ENCODE measurements at places on chromosomes 5 and 9.

- H3K36me3 ChIP-seq: no peaks in the 10 kb centered on the region
- DNase-seq: no peak
- no peaks in the 10 kb centered on the region for H3K27me3 ChIP-seq
- H3K4me3 ChIP-seq: no peak overlapping the region
Measured at GRCh38 chr9:129713402-129713679, 39.5 kb downstream of the PTGES start.

DNA sequence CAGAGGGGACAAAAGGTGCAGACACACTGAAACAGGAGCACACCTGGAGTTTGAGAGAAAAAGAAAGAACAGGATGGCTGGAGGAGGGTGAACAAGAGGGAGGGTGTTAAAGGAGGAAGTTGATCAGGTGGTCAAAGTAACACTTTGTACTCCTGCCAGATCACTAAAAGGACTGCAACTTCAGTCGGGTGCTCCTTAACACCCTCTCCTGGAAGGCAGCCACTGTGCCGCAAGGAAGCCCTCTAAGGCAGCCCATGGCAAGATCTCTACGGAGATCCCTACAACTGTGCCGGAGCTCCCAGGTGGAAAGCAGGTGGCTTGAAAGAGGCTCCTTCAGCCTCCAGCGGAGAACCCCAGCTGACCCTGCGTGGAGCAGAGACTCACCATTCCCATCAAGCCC is 124.4 kb upstream of the MSX2 start:
- no peak overlapping the region for H3K4me3 ChIP-seq
- no peak for DNase-seq
- no peaks in the 10 kb centered on the region for H3K27me3 ChIP-seq
- no peak overlapping the region for H3K27ac ChIP-seq
- peaks cover 4% of the 10 kb centered on the region for H3K4me1 ChIP-seq

- no peak overlapping the region for H3K27ac ChIP-seq
- H3K4me1 ChIP-seq: no peaks in the 10 kb centered on the region
- H3K27me3 ChIP-seq: no peaks in the 10 kb centered on the region
Measured at GRCh38 chr5:38634568-38635369, 78.3 kb upstream of the LIFR start.

DNA sequence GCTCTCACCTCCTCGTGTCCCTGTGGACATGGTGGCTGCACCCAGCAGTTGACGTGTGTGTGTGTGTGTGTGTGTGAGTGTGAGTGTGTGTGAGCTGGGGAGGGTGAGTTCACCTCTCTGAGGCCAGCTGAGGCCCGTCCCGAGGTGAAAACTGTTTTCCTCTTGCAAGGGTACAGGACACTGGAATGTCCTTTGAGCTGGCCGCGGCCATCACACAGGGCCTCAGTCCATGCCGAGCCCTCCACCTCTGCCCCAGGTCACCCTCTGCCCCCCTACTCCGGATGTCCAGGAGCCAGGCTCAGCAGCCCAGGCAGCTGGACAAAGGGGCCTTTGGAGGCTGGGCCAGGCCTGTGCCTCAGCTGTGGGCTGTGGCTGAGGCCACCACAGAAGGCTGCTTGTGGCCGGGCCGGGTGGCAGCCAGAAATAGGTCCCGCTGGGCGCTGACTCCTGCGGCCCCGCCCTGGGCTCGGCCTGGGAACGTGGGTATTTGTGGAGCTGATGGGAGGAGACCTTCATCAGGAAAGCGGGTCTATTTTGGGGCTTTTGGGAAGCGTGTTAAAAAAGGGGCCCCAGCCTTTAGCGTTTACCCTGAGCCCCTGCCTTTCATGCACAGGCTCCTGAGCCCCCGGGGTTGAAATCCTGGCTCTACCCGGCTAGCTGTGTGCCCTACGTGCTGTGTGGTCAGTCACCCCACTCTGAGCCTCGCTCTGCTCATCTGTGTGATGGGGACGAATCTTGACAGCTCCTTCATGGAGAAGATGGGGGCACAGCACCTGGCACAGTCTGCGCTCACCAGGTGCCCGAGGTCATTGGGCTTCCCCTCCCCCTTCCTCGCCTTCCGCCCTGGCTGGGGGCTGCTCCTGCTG is 75.1 kb upstream of the IER5L start:
- H3K4me1 ChIP-seq: no peaks in the 10 kb centered on the region
- H3K4me3 ChIP-seq: no peak overlapping the region
- no peak overlapping the region for H3K27ac ChIP-seq
- DNase-seq: no peak
- no peaks in the 10 kb centered on the region for H3K27me3 ChIP-seq
- H3K36me3 ChIP-seq: no peaks in the 10 kb centered on the region

GRCh38 chr5:38931731-38932130 is 85.9 kb downstream of the OSMR start:
- H3K36me3 ChIP-seq: no peaks in the 10 kb centered on the region
- H3K4me1 ChIP-seq: no peaks in the 10 kb centered on the region

- H3K36me3 ChIP-seq: no peaks in the 10 kb centered on the region
- peak; percentile 28 for DNase-seq
- peak overlapping the region; percentile 31 for H3K27ac ChIP-seq
Measured at GRCh38 chr9:131410044-131410491, 16.2 kb downstream of the PRRC2B start.

DNA sequence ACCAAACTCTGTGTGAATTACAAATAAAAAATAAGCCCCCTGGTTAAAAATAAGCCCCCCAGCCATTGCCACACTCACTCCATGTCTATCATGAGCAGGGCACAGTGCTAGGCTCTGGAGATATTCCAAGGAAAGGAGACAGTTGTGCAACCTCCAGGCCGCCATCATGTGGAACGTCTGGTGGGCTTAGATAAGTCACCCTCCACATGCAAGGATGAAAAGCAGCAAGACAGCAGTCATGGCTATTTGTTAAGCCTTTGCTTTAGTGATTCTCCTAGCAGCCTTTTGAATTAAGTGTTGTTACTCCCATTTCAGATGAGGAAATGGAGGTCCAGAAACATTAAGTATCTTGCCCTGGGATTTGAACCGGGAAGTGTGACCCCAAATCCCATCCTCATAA is 94.8 kb downstream of the DCP2 start:
- H3K27ac ChIP-seq: no peak overlapping the region
- no peak overlapping the region for H3K4me3 ChIP-seq
- H3K4me1 ChIP-seq: no peaks in the 10 kb centered on the region
- no peaks in the 10 kb centered on the region for H3K27me3 ChIP-seq

DNA sequence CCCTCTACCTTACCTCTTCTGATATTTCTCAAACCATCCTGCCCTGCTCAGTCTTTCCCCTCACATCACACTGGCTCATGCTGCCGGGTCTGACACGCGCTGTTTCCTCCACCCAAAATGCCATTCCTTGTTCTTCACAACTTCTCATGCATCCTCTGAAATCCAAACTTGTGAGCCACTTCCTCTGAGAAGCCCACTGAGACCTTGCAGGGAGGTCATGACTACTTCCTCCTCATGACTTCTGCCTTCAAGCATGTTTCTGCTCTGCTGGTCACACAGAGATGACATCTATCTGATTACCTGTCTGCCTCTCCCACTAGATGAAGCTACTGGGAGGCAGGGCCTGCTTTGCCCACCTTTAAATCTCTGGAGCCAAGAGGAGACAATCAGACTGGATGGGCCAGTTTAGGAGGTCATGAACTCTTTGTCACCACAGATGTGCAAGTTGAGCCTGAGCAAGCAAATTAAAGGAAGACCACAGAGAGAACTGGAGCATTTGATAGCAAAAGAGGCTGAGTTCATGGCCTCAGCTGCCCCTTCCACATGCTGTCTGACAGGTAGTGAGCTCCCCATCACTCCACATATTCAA is 119.8 kb upstream of the TBC1D2 start:
- DNase-seq: no peak
- no peak overlapping the region for H3K27ac ChIP-seq
- H3K4me1 ChIP-seq: no peaks in the 10 kb centered on the region
- H3K27me3 ChIP-seq: no peaks in the 10 kb centered on the region
- no peak overlapping the region for H3K4me3 ChIP-seq

DNA sequence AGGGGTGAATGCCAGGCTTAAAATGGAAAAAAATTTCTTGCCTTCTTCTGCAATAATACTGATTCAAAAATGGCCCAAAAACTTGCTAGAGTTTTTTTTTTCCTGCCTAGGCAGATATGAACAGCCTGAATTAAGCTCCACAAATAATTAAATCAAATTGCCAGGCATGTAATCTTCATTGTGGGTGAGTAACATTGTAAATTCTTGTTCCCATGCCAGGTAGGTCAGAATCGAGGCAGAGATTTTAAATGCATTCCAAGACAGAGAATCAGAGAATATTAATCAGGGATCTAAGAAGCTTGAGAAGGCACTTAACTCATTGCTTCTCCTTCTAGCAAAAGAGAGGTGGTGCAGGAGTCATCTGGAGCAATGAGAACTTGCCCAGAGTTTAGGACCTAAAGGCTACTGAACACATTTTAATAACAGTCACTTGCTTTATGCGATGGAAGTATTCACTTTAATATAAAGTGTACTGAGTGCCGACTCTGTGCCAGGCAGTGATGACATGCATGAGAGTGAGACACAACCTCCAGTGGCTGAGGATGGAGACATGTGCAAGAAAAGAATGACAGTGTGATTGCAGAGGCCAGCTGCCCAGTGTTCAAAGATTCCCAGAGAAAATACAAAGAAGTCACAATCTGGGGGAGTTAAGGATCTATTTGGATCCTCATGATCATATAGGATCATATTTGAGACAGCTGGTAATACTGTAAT is 102.3 kb downstream of the APBA1 start:
- H3K4me1 ChIP-seq: no peaks in the 10 kb centered on the region
- no peak overlapping the region for H3K27ac ChIP-seq
- no peak overlapping the region for H3K4me3 ChIP-seq
- no peaks in the 10 kb centered on the region for H3K36me3 ChIP-seq
- H3K27me3 ChIP-seq: no peaks in the 10 kb centered on the region

- H3K4me1 ChIP-seq: no peaks in the 10 kb centered on the region
- no peak for DNase-seq
- H3K4me3 ChIP-seq: no peak overlapping the region
- H3K27me3 ChIP-seq: no peaks in the 10 kb centered on the region
- H3K36me3 ChIP-seq: no peaks in the 10 kb centered on the region
- no peak overlapping the region for H3K27ac ChIP-seq
Measured at GRCh38 chr5:116492016-116492623, 82.5 kb downstream of the SEMA6A start.

GRCh38 chr5:36839489-36840476 is 36.8 kb upstream of the NIPBL start:
- no peak overlapping the region for H3K27ac ChIP-seq
- no peak overlapping the region for H3K4me3 ChIP-seq
- no peaks in the 10 kb centered on the region for H3K4me1 ChIP-seq
- no peak for DNase-seq

DNA sequence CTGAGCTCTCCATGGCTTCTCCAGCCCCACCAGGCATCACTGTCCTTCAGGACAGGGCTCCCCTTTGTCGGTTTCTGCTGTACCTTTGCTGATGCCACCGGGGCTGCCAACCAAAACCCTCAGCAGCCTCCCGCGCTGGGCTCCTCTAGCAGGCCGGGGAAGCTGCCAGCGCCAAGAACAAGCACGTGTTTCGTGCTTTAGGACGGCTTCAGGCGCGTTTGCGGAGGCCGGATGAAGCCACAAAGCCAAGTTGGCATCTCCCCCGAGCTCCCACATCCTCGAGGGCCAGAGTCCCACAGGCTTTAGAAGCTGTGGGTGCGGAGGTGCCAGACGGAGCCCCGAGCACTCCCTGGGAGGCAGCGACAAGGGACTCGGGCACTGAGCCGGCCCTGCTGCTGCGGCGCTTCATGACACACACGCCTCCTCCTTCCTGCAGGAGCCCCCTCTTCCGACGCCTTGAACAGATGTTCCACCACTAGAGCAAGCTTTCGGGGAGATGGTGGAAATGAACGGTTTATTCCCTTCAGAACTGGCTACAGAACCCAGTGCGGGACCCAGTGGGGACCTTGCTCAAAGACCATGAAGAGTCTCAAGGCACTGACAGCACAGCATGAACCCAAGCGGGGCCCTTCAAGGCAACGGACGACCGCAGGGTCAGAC is 36.7 kb downstream of the SARDH start:
- peaks cover 30% of the 10 kb centered on the region for H3K4me1 ChIP-seq
- no peaks in the 10 kb centered on the region for H3K27me3 ChIP-seq
- H3K4me3 ChIP-seq: peak overlapping the region; percentile 40
- H3K36me3 ChIP-seq: no peaks in the 10 kb centered on the region
- H3K27ac ChIP-seq: peak overlapping the region; percentile 79

GRCh38 chr5:140630292-140631035 is 2.5 kb downstream of the CD14 start:
- no peak overlapping the region for H3K27ac ChIP-seq
- no peak overlapping the region for H3K4me3 ChIP-seq
- DNase-seq: no peak
- no peaks in the 10 kb centered on the region for H3K36me3 ChIP-seq
- H3K4me1 ChIP-seq: peaks cover 10% of the 10 kb centered on the region

GRCh38 chr5:172114875-172115422 is 73.1 kb downstream of the STK10 start:
- H3K27me3 ChIP-seq: no peaks in the 10 kb centered on the region
- peaks cover 63% of the 10 kb centered on the region for H3K4me1 ChIP-seq

DNA sequence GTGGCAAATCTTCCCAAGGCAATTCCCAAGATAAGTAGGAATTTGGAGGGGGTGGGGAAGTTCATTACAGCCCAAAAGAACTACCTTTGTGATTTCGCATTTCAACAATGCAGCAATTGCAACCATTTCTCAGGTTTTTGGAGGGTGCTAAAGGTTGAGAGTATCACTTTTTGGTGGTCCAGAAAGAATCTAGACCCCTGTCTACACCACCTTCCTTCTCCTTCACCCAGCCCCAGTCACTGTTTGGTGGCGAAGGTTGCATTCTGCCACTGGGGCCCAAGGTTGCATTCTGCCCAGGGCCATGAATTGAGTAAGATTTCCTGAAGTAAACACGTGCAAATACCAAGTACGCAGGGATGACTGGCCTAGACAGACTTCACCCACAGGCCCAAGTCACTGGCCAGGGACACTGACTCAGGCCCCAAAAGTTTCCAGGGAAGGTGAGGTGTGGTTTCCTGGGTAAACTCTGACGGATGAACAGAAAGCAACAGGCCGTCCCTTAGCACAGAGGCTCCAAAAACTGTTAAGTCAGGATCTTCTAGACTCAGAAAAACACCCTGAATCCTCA is 5.7 kb downstream of the PDE6A start:
- H3K27ac ChIP-seq: no peak overlapping the region
- H3K27me3 ChIP-seq: no peaks in the 10 kb centered on the region
- no peak for DNase-seq
- H3K36me3 ChIP-seq: no peaks in the 10 kb centered on the region
- no peaks in the 10 kb centered on the region for H3K4me1 ChIP-seq
- no peak overlapping the region for H3K4me3 ChIP-seq

GRCh38 chr5:131747180-131748105 is 49.4 kb downstream of the FNIP1 start:
- H3K4me3 ChIP-seq: no peak overlapping the region
- H3K27me3 ChIP-seq: no peaks in the 10 kb centered on the region
- no peak overlapping the region for H3K27ac ChIP-seq

GRCh38 chr9:20692554-20692953 is 8.5 kb downstream of the FOCAD start:
- no peak overlapping the region for H3K4me3 ChIP-seq
- H3K27ac ChIP-seq: no peak overlapping the region
- no peaks in the 10 kb centered on the region for H3K27me3 ChIP-seq
- DNase-seq: no peak
- no peaks in the 10 kb centered on the region for H3K4me1 ChIP-seq
